ENCODE measurements at places on chromosomes 7 and 10.

DNA sequence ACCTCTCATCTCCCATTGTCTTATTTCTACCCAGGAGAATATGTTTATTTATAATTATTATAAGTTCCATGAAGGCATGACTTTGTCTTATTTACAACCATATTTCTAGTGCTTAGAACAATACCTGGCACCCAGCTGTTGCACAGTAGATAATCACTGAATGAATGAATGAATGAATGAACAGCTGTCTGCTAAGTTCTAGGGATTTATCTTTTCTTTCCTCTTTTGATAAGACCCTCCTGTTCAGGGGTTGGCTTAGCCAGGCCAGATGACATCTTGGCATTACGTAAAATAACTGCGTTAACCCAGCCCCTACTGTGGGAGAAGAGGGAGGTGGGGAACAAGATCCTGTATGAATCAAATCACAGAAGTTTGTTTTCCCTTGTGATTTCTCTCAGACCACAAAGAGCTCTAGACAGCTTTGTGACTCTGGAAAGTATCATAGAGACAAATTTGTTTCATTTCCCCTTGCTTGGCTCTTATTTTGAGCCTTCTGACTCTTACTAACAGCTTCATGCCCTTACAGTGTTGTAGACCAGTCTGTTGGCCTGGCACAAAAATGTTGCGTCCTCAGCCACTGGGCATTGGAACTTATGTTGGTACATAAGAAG is 8.4 kb downstream of the ZNF862 start:
- DNase-seq = no peak

GRCh38 chr7:26284477-26284876 is 7.2 kb upstream of the SNX10 start:
- peak; percentile 83 for DNase-seq

GRCh38 chr10:116995648-116996047 is 9.3 kb downstream of the SHTN1 start:
- no peak for DNase-seq

- no peak for DNase-seq
Observed at GRCh38 chr10:27391325-27391724, 112.8 kb upstream of the RAB18 start.

GRCh38 chr10:2927958-2928840 is 139.1 kb upstream of the PFKP start:
- DNase-seq = peak; percentile 87

DNA sequence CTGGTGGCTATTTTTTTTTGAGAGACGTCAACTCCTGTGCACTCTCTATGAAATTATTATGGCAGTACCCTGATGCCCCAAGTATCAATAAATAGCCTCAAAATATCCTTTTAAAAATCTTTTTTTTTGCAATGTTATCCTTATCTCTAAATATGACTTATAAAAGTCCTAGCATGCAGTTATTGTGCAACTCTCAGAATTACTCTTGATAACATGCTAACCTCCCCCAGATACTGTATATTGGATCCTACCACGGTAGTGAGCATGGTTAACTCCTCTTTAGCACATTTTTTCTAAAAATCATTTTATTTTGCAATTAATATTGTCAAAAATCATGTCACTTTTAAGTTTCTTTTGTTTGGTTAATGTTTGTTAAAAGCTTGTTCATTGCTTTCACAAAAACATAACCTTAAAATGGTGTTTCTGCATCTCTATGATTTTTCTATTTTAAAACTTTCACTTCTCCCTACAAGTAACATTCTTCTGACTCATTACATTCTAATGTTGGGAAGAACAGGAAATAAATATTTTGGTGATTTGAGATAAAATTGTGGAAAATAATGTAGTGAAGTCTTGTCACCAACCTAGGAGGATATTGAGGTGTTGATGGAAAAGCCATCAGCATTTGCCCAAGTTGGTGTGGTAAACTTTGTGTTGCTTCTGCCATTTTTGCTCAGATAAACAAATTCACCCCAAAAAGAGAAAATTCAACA is 42.1 kb upstream of the ADRA2A start:
- no peak for DNase-seq

GRCh38 chr7:40656349-40656748 is 521.5 kb downstream of the SUGCT start:
- no peak for DNase-seq

DNA sequence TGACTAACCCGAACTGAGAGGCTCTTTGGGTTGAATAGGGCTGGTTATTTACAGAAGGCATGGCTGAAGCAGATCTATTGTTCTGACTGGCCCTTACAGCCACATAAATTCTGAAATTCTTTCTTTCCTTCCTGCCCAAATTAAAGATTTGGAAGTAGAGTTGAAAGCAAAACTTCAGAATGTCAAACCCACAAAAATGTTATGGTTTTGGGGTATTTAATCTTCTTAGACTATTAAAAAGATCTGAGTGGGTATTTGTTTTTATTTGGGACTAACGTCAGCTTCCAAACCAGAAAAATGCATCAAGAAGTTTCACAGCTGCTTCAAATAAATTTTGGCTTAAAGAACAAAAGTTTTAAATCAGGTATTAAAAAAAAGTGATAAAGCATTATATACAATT is 124.5 kb downstream of the AHR start:
- DNase-seq = no peak

DNA sequence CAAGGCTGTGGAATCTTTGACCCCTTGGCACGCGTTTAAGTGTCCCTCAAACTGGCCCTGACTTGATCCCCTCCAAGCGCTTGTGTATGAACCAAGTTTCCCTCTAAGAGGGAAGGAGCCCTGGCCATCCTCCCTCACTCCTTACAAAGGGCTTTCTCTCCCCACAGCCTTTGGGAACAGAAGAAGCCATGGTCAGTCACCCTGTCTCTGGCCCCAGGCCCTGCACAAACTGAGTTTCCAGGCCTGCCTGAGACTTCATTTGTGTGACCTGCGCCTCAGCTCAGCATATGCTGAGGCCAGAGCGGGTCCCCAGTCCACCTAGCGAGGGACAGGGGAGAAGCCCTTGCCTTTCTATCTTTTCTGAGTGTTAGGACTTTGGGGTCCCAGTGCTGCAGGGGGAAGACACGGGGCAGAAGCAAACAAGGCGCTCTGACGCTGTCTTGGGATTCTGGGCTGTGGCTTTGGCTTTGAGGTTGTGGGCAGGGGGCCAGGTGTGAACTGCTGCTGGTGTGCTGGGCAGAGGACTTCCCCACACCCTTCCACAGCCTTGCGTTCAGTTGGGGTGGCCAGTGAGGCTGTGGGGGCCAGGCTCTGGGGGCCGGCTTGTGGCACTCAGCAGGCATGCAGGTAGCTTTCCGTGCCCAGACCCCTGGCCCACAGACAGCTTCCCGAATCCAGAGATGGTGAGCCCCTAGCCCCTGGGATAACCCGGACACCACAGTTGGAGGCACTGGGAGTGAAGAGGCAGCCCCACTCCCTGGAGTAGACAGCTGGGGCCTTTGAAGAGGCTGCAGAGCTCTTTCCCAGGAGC is 1.5 kb downstream of the RET start:
- no peak for DNase-seq

DNA sequence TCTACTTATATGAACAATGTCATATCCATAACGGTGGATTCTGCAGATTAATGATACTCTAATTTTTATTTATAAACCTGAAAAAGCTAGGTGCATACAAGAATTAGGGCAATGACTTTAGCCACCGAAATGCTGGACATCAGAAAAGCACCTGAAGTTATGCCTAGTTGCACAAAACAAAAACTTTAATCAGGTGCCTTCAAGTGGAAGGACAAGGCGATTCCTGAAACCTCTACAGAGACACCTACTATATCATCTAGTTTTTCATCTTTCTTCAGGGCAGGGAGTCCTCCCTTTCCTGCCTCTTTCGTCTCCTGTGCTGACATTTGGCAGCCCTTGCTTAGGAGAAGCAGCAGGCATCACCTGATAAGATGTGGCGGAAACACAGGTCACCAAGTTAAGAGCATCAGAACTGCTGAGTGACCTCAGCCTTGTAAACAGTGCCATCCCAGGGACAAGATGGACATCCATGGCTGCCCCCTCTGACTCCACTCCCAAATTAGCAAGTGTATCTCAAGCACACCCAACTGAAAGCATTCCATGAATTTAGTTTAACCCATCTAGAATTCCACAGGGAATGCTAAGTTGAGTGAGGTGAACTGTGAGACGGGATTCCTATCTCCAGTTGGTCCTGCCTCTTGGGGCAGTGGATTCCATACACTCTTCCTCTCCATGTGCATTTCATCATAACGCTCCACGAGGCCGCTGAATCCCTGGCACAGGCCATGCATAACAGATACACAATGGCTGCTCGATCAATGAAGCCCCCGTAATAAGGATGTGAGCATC is 5.8 kb downstream of the ITPRIP start:
- DNase-seq = no peak

- no peak for DNase-seq
Observed at GRCh38 chr7:80703272-80703671, 64.8 kb downstream of the CD36 start.

GRCh38 chr10:133276435-133277201 is at the start of gene ADAM8:
Gene ADAM8 (minus strand): TSS chr10:133276868. CDS start chr10:133276817, 51 bp downstream.
- peak; percentile 44 for DNase-seq

GRCh38 chr7:116569737-116570136 is 44.9 kb downstream of the CAV1 start:
- no peak for DNase-seq

DNA sequence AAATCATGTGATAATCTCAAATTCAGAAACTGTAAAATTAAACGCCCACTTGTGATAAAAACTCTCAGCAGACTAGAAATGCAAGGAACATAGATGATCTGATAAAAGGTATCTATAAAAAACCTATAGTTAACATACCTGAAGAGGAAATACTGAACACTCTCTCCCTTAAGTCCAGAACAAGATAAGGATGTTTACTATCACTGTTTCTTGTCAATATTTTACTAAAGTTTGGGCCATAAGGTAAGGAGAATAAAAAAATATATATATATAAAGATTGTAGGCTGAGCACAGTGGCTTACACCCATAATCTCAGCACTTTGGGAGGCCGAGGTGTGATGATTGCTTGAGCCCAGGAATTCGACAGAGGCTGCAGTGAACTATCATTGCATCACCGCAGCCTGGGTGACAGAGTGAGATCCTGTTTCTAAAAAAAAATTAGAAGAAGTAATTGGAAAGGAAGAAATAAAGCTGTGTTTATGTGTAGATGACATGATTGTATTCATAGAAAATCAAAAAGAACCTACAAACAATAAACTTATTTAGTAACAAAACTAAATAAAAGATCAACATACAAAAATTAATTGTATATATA is 28.4 kb downstream of the MPLKIP start:
- no peak for DNase-seq

GRCh38 chr7:87671-88070 is 104.7 kb upstream of the FAM20C start:
- DNase-seq = no peak

- DNase-seq = no peak
Observed at GRCh38 chr7:121862591-121862990, 10.4 kb upstream of the PTPRZ1 start.

GRCh38 chr7:142463401-142463850 is 205.6 kb upstream of the PRSS58 start:
- DNase-seq = no peak

GRCh38 chr7:116327752-116328151 is 117.4 kb downstream of the TES start:
- no peak for DNase-seq

DNA sequence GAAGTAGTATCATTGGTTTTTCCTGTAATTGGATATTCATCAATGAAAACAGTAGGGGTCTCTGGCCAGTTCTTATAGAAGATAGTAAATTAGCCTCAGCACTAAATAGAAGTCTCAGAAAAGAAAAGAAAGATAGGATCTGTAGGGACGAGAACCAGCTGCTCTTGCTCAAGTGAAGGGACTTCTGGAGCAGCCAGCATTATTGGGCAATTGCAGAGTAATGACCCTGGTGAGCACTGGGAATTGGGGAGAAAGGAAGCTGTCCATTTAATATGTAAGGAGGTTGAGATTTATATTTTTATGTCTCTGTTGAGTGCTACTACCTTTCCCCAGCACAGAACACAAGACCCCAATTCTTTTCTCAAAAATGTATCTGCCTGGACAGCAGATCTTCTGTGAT is 61.2 kb upstream of the WNT16 start:
- DNase-seq = no peak

- no peak for DNase-seq
Observed at GRCh38 chr10:20596911-20597310, 300.2 kb downstream of the NEBL start.

DNA sequence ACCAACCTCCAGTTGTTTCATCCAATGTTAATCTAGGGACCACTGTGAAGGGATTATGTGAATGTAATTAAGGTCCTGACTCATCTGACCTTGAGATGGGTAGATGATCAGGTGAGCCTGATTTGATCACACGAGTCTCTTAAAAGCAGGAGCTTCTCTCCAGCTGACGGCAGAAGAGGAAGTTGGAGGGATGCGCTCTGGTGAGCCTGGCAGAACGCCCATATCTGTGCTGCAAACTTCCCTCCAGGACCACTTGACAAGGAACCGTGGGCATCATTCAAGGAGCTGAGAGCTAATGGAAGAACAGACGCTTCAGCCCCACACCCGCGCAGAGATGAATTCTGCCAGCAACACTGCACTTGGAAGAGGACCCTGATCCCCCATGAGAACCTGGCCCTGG is 642.4 kb downstream of the TNS3 start:
- no peak for DNase-seq

GRCh38 chr7:100705320-100705752 is 585 bp upstream of the POP7 start:
- DNase-seq = peak; percentile 60

DNA sequence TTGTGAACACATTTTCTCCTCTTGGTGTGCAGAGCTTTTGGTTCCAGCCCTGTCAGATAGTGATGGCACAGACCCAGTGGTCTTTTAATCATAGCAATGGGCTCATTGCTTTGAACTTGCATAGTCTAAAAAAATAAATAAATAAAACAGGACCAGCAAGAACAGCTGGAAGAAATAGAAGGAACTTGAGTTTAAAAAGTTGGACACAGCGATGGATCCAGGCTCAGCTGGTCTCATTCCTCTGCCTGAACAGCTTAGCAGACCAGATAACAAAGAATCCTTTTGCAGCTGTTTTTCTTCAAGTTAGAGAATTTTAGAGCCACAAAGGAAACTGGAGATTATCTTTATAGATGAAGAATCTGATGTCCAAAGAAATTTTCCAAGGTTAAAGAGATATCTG is 1005.6 kb downstream of the LRMDA start:
- no peak for DNase-seq

DNA sequence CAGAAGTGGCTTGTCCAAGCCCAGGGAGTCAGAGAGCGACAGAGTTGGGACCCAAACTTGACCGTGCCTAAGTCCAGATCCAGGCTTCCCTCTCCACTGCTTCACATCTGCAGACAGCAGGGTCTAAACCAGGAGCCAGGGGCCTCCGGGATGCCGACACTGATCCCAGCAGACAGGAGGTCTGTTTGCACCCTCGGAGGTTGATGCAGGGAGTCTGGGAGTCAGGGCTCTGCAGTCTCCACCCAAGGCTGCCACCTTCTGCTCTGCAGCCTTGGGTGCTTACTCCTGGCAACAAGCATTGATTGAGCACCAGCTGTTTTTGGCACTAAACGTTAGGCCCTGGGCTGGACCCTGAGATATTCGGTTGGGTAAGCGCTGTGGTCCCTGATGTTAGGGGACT is 21.0 kb downstream of the ELFN1 start:
- DNase-seq = no peak

DNA sequence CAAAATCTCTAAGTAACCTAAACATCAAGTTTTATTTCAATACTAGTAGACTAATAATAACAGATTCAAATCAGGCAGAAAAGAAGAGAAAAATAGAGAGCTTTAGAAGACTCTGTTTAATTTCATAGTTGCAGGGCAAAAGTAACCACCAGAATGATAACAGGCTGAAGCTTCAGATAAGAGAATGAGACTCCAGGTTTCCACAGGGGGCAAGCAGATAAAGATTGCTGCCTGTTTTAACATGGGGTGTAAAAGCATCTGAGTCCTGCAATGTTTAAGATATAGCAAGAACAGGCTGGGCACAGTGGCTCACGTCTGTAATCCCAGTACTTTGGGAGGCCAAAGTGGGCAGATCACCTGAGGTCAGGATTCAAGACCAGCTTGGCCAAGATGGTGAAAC is 11.0 kb downstream of the CROT start:
- DNase-seq = no peak
